ENCODE measurements at places on chromosomes 3 and 15.

DNA sequence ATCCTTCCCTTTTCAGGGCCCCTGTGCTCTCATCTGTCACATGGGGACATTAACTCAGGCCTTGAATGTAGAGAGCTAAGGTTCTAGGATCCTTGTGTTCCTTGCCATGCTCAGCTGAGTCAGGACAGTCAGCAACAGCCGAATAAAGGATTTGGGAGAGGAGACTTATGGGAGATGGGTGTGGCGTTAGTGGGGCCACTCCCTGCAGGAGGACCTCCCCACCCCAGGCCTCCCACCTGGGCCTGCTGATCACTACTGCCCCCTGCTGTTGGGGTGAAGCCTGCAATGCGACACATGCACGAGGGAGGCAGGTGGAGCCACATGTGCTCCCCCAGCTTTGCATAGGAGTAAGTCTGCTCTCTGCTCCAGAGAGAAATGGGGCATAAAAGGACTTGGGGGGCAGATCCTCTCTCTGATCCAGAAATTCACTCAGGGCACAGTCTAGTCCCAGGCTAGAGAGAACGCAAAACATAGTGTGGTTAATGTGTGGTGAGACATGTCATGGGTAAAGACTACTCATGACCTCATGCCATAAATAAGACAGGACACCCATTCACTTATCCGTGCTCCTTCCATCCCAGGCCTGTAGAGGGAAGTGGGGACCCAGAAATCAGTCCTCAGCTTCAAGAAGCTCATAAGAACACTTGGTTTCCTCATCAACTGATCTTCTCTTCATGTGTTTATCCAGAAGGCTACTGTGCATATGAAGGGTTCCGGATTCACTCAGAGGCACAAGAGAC is 19.4 kb downstream of the RBP1 start:
- DNase-seq: peak; percentile 32

- no peak for DNase-seq
These were observed 21.2 kb downstream of the CADM2 start for GRCh38 chr3:84980011-84980410.

DNA sequence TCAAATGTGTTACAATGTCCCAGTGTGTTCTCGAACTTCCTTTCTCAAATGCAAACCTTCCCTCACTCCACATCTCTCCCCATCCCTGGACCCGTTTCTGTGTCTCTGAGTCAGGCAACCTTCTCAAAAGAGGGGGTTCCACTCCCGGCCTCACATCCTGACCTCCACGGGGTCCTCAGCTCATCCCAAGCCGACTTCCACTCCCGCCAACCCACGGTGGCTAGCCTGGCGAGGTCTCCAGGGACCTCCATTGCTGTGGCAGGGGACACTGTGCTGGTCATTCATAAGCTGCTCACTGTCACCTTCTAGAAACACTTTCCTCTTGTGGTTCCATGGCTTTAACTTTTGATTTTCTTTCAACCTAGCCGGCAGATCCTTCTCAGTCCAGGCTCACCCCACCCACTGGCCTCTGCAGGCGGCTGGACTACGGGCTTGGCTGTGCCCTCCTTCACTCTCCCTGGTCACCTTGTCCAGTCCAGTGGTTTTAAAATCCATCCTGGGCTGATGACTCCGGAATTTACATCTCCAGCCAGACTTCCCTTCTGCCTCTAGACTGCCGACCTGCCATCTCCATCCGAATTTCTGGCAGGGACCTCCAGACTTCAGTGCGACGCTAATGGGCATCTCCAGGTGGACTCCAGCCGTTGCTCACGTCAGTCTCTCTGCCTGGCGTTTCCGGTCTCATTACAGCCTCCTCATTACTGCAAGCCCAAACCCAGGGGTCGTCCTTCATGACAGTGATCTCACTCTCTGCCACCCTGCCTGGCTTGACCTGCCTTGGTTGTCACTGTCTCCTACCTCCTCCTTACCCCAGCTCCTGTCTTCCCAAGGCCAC is 20.0 kb downstream of the ABTB1 start:
- DNase-seq: no peak

DNA sequence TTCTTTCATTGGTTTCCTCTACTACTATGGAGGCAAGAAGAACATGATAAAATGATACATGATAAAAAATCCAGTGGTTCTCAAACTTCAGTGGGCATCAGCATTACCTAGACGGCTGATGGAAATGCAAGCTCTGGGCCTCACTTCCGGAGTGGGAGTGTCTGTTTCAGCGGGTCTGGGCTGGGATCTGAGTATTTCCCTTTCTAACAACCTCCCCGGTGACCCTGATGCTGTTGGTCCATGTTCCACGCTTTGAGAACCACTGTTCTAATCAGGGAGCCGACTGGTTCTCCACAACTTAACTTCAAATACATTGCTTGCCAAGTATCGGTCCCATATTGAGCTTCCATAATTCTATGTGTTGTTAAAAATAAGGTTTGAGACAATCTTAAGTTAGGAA is 712.3 kb upstream of the LMCD1 start:
- no peak for DNase-seq

- no peak for DNase-seq
These were observed 126.8 kb downstream of the MITF start for GRCh38 chr3:69865925-69866679.

GRCh38 chr15:35308802-35309201 is 223.7 kb upstream of the NANOGP8 start:
- DNase-seq: peak; percentile 94

DNA sequence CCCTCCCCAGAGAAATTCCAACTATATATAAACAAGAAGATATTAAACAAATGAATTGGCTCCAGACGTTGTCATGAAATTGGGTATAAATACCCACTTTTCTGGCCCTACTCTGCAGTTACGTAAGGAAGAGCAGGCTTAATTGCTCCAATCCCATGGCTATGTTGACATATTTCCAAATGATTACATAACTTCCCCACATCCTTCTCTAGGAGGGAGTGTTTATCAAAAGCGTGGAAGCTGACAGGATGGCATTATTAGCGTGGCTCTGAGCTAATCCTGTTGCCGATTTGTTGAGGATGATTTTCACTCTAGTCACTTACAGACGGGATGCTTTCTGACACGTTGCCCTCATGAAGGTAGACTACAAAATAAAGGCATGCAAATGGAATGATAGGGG is 347.5 kb upstream of the TMCO5A start:
- peak; percentile 53 for DNase-seq

DNA sequence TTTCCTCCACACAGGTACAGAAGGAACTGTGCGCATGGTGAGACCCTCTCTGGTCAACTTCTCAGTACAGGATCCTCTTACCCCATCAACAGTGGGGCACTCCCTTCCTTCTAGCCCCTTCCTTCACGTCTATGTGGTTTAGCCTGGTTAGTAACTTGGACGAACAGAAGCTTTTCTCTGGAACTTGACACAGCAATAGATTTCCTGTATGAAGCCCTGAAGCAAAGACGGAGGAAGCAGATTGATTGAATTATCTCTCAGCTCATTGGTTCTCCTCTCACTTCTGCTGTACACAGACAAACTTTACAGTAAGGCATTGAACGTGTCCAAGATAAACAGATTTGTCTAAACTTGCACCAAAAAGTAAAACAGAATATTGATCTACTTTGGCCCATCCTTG is at the start of gene CD200R1:
Gene CD200R1, minus strand, starts transcription at position 210 of the 400 bp plus-strand sequence. CDS start 246 bp downstream, outside the sequence.
- DNase-seq: no peak

- no peak for DNase-seq
These were observed 51.7 kb downstream of the FAM174B start for GRCh38 chr15:92603743-92604470.

DNA sequence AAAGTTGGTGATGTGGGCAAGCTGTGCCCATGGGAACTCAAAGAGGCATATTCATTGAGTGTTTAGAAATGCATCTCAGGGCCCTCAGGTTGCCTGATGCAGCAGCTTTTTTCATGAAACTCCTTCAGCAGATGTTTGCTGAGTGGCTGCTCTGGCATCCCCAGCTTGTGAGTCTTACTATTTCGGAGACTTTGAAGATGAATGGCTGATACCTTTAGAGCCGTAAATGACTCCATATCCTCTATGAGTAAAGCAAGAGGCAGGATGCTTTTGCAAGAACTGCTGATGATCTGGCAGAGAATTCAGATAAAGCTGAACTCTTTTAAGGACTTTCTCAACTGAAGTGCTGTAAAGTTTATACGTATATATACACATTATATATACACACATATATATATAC is 384.3 kb downstream of the CACNA2D3 start:
- no peak for DNase-seq

DNA sequence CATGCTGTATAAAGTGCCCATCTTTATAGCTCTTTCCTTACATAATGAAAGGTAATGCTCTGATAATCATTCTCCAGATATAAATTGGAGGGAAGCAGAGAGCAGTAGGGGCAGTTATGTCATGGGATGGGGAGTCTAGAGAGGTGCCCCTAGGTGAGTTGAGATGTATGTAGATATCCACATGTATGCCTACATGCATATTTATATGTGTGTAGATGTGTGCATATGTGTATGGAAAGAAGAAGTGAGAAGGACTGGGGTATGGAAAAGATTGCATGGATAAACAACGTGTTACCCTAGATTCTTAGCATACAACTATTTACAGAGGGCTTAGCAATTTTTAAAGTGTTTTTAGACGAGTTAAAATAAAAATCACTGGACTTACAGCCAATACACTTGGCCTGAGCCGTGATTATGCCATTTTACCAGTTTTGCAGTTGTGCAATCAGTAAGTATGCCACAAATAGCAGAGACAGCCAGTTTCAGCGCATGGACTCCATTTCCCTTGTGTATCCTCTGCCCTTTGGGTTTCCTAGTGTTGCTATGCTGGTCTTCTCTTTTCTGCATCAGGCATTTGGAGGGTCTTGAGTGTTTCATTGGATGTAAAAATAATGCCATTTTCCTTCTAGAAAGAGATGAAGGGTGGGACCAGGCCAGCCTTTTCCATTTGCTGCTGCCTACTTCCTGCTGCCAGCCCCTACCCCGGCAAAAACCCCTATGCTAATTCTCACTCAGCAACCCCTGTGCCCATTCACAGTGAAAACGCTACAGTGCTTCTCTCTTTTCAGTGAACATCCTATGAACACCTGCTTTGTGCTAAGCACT is 199.4 kb upstream of the NR2E3 start:
- DNase-seq: no peak

DNA sequence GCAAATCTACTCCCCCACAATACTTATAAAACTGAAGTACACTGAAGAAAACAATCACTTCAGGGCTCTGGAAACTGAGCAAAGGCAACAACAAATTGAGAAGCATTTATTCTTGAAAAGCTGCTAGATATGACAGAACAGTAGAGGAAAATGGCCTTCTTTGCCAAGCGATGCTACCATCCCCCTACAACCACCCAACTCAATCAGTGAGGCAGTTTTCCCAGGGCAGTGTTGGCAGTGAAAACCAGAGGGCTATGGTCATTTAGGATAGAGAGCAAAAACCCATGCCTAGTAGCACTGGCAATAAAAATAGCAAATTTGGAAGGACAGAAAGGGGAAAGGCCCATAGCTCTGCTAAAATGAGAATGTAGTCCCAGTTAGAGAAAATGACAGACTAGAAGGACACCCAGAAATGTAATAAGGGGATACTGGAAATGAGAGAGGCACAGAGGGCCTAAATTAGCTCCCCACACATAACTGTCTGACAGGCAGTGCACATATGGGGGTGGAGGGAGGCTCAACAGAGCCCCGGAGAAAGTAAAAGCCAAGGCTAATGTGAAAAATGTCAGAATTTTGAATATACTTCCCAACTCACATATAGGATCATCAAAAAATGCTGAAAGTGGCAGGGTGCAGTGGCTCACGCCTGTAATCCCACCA is 143.5 kb downstream of the GSK3B start:
- no peak for DNase-seq

- DNase-seq: peak; percentile 15
These were observed 200.3 kb downstream of the ADAMTS17 start for GRCh38 chr15:100141311-100142001.

GRCh38 chr3:172701751-172702150 is 9.1 kb downstream of the NCEH1 start:
- DNase-seq: no peak

DNA sequence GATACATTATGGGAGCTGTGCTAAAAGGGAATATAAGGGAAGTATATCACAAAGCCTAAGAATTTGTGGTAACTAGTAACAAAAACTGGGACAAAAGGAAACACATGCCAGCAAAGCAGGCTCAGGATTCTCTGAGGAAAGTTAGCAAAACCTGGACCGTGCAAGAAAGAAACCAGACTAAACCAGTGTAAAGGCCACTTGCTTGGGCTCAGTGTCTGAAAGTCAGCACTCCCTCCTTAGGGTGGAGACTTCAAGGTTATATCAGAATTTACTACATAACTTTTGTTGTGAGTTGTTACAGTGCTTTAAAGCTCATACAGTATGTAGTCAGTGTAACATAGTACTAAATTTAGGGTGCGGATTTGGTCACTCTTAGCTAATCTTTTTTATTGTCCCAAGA is 269.9 kb upstream of the GADL1 start:
- no peak for DNase-seq

GRCh38 chr3:48715174-48715800 is 1.7 kb downstream of the IP6K2 start:
- DNase-seq: peak; percentile 20

- no peak for DNase-seq
These were observed 110.7 kb upstream of the P2RY1 start for GRCh38 chr3:152724270-152724669.

Data from fibroblast of skin of right quadriceps (primary cell).